ENCODE measurements at places on chromosomes 13 and 19. TPM values are rescaled to one million over a fixed set of nuclear protein-coding genes. Genes with fewer than 3 reads are reported as not detected.

The KLK4 gene
- total RNA-seq: not detected

GRCh38 chr19:35901055-35901644 is 810 bp upstream of the NFKBID start:
- no peak for DNase-seq

GRCh38 chr19:39792999-39793546 is 14.4 kb downstream of the LEUTX start:
- peak; percentile 85 for DNase-seq

The LRFN3 gene
- total RNA-seq: 9.3 TPM

GRCh38 chr19:15108145-15108844 is 1.1 kb downstream of the SYDE1 start:
- no peak for DNase-seq

DNA sequence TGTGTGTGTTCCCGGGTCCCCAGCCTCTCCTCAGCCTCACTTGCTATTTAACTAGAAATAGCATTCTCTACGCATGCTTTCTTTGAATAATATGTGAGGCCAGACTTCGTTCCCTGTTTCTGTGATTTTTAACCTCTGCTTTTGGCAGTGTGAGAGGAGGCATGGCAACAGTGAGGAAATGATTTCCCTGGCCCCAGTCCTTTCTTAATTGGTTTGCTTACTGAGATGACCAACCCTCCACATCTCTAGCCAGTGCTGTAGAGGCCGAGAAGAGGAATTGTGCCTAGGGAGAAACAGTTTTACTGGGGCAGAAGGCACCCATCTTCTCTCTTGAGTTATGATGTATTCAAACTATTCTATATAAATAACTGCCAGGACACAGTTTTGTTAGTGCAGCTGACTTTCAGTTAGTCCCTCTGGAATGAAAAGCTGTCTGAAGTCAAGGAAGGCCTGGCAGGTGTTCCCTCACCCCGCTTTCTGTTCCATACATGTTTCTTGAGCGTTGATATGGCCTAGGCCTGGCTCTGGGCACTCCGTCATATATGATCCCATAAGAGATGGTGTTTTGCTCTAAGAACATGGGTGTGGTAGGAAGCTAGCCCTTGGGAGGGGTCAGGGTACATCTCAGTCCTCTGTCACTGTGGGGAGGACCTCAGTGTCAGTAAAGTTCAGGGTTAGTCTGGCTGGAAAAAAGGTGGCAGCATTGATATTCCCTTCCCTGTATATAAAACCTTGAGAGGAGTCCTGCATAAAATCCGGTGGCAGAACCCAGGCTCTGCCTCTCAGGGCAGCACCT is 73.7 kb upstream of the NPAS1 start:
- no peak for DNase-seq

The CRB3 gene
- total RNA-seq: 0.59 TPM

- DNase-seq: no peak
Observed at GRCh38 chr19:7230826-7231225, 63.4 kb downstream of the INSR start.

The GPR183 gene
- 41.1 TPM for total RNA-seq

The TPT1 gene
- 3,166 TPM for total RNA-seq

DNA sequence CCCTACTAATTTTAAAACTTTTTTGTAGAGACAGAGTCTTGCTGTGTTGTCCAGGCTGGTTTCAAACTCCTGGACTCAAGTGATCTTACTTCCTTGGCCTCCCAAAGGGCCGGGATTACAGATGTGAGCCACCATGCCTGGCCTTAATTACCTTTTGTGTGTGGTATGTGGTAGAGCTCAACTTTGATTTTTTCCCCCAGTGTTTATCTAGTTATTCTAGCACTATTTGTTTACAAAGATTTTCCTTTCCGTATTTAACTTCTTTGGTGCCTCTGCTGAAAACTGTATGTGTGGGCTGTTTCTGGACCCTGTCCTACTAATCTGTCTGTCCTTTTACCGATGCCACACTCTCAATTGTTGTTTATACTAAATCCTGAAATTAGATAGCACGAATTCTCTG is 9.4 kb upstream of the ERCC5 start:
- DNase-seq: no peak

- no peak for DNase-seq
Observed at GRCh38 chr19:35120492-35120891, 4.9 kb downstream of the FXYD3 start.

DNA sequence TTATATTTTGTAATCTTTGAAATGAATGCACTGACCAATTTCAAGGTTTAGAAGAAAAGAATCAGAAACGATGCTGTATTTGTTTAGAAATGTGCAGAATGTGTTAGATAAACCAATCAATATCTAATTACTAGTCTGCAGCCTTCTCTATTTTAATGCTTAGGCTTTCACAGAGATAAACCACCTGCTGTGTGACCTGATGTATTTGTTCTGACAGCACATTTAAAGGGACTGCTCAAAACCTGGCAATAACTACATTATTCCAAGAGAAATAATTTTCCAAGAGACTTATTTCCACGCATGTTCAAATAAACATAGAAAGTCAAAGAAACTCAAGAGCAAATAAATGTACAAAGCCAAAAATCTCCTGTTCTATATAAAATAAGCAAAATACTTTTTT is 641.6 kb upstream of the PCDH20 start:
- no peak for DNase-seq

The TSEN34 gene
- total RNA-seq: 13.5 TPM

DNA sequence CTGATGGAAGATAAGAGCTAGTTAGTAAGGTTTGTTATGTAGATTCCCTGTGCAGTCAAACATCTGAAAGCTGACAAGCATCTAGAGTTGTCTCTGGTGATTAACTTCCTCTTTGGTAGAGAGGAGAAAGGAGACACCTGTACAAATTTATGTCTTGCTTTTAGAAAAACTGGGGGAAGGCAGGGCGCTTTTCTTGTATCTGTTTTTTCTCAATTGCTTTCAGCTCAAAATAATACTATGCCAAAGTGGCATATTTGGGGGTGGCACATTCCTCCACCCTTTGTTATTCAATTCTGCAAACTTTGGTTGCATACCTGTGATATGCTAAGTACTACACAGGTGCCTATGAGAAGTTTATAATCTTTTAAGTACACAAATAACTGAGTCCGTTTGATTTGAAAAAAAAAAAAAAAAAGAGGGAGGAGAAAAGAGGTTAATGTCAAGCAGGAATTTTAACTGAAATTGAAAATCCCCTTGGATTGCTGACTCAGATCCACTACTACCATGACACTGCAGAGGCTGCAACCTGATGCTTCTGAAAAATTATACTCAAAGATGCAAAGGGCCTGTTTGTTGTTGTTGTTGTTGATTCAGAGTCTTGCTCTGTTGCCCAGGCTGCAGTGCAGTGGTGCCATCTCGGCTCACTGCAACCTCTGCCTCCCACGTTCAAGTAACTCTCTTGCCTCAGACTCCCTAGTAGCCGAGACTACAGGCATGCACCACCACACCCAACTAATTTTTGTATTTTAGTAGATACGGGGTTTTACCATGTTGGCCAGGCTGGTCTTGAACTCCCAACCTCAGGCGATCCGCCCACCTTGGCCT is 164.8 kb upstream of the NBEA start:
- no peak for DNase-seq

GRCh38 chr13:30829833-30830637 is 76.0 kb upstream of the MEDAG start:
- DNase-seq: no peak

GRCh38 chr19:48283908-48284307 is 14.0 kb downstream of the ZNF114 start:
- DNase-seq: no peak

DNA sequence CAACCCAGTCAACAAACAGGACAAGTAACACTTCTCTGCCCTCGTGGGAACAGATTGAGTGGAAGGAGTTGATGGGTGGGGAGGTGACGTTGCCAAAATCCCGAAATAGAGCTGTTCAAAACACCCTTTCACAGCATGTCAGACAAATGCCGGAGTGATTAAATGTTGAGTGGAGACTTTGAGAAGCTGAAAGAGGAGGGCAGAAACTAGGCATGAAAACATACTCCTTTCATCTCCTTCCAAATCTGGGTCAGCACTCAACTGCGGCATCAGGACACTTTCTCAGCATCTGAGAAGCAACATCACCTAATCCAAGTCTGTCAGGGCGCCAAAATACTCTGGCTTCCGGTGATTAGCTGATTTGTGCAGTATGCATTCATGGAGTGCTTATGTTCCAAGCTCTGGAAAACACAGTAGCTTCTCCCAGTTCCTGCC is 51.5 kb upstream of the MRI1 start:
- DNase-seq: no peak
